ENCODE measurements at places on chromosomes 2 and 18. TPM values are rescaled to one million over a fixed set of nuclear protein-coding genes. Genes with fewer than 3 reads are reported as not detected.

- H3K36me3 ChIP-seq, result no peaks in the 10 kb centered on the region
- H3K4me1 ChIP-seq, result no peaks in the 10 kb centered on the region
- no peak overlapping the region for H3K4me3 ChIP-seq
- H3K27ac ChIP-seq, result no peak overlapping the region
Measured at GRCh38 chr2:138298900-138299299, 202.7 kb upstream of the SPOPL start.

DNA sequence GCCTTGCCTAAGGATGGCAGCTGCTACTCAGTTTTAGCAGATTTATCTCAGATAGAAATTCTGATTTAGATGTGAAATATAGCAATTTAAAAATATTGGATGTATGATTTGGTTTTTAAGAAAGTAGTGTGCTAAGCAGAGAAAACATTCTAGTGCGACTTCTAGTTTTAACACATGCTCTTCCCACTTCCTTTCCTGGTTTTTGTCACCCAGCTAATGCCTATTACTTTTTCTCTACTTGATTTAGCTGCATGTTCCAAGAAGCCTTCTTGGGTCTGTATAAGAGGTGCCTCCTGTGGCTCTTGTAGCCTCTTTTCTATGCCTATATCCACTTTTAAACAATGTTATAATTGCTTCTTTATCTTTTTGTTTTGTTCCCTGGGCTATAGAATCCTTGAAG lies 53.0 kb downstream of the GPD2 start:
- no peak overlapping the region for H3K27ac ChIP-seq
- H3K27me3 ChIP-seq, result no peaks in the 10 kb centered on the region
- H3K4me3 ChIP-seq, result no peak overlapping the region
- H3K36me3 ChIP-seq, result no peaks in the 10 kb centered on the region

DNA sequence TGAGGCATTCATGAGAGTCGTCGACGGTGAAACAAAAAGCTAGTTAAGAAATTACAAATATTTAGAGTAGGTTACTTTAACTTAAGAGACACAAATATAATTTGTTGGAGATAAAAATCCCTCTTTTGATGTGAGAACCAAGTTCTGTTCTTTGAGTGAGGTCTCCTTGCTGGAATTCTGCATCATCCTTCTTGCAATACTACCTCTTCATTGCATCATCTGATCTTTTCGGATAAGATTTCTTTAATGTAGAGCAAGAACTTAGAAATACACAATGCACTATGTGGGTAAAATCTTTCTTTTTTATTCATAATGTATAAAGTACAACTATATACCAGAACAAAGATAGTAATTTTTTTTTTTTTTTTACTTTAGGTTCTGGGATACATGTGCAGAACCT lies 118.4 kb downstream of the ARL4C start:
- DNase-seq, result peak; percentile 61
- H3K27ac ChIP-seq, result peak overlapping the region; percentile 36
- H3K4me1 ChIP-seq, result no peaks in the 10 kb centered on the region

DNA sequence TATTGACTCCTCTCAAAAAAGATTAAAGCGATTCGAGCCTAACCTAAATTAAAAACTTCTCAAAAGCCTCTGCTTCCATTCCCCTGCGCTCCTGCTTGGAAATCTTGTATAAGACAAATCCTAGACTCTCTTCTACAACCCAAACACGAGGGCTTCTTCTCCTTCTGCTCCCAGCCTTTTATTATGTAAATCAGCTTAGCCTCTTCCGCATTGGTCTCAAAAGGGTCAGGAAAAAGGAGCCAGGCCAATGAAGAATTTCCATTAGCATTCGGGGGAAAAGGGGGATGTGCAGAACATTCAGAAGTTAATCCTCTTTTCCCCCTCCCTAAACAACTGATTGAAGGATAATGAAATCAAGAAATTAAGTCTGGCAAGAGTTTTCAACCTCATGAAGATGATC lies 107.9 kb downstream of the FAM124B start:
- no peaks in the 10 kb centered on the region for H3K36me3 ChIP-seq
- H3K4me3 ChIP-seq, result no peak overlapping the region

The LYG2 gene
- polyA plus RNA-seq, result not detected

GRCh38 chr2:163692081-163692480 lies 43.7 kb downstream of the FIGN start:
- no peaks in the 10 kb centered on the region for H3K27me3 ChIP-seq
- H3K4me1 ChIP-seq, result peaks cover 2% of the 10 kb centered on the region
- peak; percentile 27 for DNase-seq
- no peaks in the 10 kb centered on the region for H3K36me3 ChIP-seq
- no peak overlapping the region for H3K4me3 ChIP-seq
- H3K27ac ChIP-seq, result no peak overlapping the region

DNA sequence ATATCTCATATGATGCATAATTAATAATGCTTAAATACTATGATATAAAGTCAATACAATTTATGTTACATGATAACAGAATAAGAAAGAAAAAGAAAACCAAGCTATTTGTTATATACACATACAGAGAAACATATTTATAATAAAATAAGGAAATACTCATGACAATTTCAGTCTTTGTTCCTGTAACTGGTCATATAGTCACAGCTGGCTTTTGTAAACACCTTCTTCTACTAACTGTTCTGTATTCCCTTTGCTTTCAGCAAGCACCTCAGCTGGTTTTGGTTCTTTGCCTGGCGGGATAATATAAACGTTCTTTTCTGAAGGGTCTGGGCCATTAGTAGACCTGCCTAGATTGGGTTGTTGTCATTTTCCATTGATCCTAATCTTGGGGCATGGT lies 158.5 kb downstream of the COPS8 start:
- no peak for DNase-seq
- H3K27me3 ChIP-seq, result no peaks in the 10 kb centered on the region
- peak overlapping the region; percentile 71 for H3K27ac ChIP-seq
- H3K4me1 ChIP-seq, result no peaks in the 10 kb centered on the region

The ASNSD1 gene
- 59.4 TPM for polyA plus RNA-seq

DNA sequence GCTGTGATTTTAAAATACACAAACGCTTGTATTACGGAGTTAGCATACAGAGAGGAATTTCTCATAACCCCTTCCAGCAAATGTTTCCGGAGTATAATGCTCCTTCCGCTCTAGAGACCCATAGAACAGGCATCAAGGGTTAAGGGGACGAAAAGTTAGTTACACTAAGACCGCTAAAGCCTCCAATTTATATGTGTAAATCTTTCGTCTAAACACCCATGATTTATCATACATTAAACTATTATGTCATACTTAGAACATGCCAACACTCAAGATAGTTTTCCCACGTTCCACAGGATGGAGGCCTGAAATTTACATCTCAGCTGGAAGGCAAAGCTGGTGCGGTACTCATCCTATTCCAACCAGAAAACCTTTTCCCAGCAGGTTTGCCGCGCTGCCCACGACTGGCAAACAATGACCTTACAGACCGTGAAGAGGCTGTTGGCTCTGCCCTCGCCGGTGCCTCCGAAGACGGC lies 650 bp downstream of the ORMDL1 start:
- DNase-seq, result peak; percentile 47
- H3K36me3 ChIP-seq, result peaks cover 2% of the 10 kb centered on the region
- H3K27ac ChIP-seq, result peak overlapping the region; percentile 95
- no peaks in the 10 kb centered on the region for H3K4me1 ChIP-seq

The NOP58 gene
- polyA plus RNA-seq, result 54.7 TPM

DNA sequence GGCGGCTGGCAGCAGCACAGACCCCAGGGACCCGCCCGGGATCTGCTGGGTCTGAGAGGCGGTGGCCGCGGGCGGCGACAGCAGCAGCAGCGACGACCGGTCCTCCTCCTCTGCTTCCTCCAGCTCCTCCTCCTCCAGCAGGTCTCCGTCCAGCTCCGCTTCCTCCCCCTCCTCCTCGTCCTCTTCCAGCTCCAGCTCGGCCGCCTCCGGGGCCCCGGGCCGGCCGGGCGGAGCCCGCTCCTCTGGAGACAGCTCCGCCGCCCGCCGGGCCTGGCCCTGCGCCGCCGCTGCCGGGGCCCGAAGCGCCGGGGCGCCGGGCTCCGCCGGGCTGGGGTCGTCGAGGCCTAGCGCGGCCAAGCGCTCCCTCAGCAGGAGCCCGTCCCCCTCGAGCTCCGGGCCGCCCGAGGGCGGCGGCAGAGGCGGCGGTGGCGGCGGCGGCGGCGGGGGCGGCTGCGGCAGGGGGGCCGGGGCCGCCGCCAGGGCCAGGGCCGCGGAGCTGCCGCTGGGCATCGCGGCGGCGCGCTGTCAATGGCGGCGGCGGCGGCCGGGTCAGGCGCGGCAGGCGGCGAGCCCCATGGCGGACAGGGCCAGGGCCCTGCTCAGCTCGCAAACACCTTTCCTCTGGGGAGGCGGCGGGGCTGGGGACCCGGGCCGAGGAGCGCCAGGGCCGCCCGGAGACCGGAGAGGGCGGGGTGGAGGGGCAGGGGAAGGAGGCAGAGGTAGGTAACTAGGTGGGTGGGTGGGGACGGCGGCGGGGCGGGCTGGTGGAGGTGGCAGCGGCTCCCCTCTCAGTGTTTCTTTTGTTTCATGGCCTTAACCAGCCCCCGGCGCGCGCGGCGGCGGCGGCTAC lies 445 bp downstream of the MEX3C start:
- H3K27ac ChIP-seq, result peak overlapping the region; percentile 81
- no peaks in the 10 kb centered on the region for H3K36me3 ChIP-seq
- H3K27me3 ChIP-seq, result no peaks in the 10 kb centered on the region
- peaks cover 2% of the 10 kb centered on the region for H3K4me1 ChIP-seq
- peak overlapping the region; percentile 76 for H3K4me3 ChIP-seq
- peak; percentile 59 for DNase-seq

GRCh38 chr18:50170004-50170403 lies 24.9 kb downstream of the MYO5B start:
- H3K4me3 ChIP-seq, result no peak overlapping the region
- H3K36me3 ChIP-seq, result no peaks in the 10 kb centered on the region
- no peak overlapping the region for H3K27ac ChIP-seq
- H3K4me1 ChIP-seq, result no peaks in the 10 kb centered on the region
- no peaks in the 10 kb centered on the region for H3K27me3 ChIP-seq
- no peak for DNase-seq

The PDE1A gene
- 5.4 TPM for polyA plus RNA-seq

GRCh38 chr2:76019128-76019527 lies 308.4 kb upstream of the GCFC2 start:
- H3K27ac ChIP-seq, result no peak overlapping the region
- H3K4me3 ChIP-seq, result no peak overlapping the region
- no peak for DNase-seq
- no peaks in the 10 kb centered on the region for H3K4me1 ChIP-seq

DNA sequence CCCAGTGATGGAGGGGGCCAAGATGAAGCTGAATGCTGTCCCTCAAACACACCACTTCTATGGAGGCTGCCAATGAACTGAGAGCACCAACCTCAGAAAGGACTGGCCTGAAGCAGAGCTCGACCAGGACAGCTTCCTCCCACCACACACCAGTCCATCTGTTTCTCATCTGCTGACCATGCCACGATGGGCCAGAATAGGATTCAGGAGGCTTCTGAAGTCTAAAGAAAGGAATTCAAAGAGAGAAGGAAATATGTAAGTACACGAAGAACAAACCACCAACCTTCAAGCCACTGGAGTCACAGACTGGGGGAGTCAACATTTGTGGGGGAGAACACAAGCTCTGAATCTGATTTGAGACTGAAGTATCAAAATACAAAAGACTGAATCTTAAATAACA lies 157.6 kb upstream of the CCDC68 start:
- H3K36me3 ChIP-seq, result no peaks in the 10 kb centered on the region
- H3K4me3 ChIP-seq, result no peak overlapping the region
- DNase-seq, result no peak
- no peaks in the 10 kb centered on the region for H3K27me3 ChIP-seq
- H3K27ac ChIP-seq, result no peak overlapping the region

GRCh38 chr18:49020129-49020528 lies 69.4 kb upstream of the SMAD7 start:
- no peaks in the 10 kb centered on the region for H3K36me3 ChIP-seq
- H3K4me1 ChIP-seq, result peaks cover 7% of the 10 kb centered on the region
- no peak overlapping the region for H3K27ac ChIP-seq
- DNase-seq, result no peak

- peaks cover under 1% of the 10 kb centered on the region for H3K4me1 ChIP-seq
- peak; percentile 16 for DNase-seq
- no peak overlapping the region for H3K27ac ChIP-seq
- no peaks in the 10 kb centered on the region for H3K36me3 ChIP-seq
- no peak overlapping the region for H3K4me3 ChIP-seq
- no peaks in the 10 kb centered on the region for H3K27me3 ChIP-seq
Measured at GRCh38 chr2:202344178-202344577, 31.9 kb upstream of the BMPR2 start.

The BOLL gene
- not detected for polyA plus RNA-seq

GRCh38 chr18:48031641-48032040 lies 101.2 kb upstream of the SMAD2 start:
- no peaks in the 10 kb centered on the region for H3K27me3 ChIP-seq
- H3K36me3 ChIP-seq, result no peaks in the 10 kb centered on the region
- H3K4me1 ChIP-seq, result no peaks in the 10 kb centered on the region

The SCYGR4 gene
- polyA plus RNA-seq, result not detected

GRCh38 chr2:96970248-96970875 lies 16.0 kb downstream of the FAM178B start:
- no peaks in the 10 kb centered on the region for H3K4me1 ChIP-seq
- DNase-seq, result no peak
- peaks cover 3% of the 10 kb centered on the region for H3K27me3 ChIP-seq
- H3K27ac ChIP-seq, result no peak overlapping the region
- no peak overlapping the region for H3K4me3 ChIP-seq

DNA sequence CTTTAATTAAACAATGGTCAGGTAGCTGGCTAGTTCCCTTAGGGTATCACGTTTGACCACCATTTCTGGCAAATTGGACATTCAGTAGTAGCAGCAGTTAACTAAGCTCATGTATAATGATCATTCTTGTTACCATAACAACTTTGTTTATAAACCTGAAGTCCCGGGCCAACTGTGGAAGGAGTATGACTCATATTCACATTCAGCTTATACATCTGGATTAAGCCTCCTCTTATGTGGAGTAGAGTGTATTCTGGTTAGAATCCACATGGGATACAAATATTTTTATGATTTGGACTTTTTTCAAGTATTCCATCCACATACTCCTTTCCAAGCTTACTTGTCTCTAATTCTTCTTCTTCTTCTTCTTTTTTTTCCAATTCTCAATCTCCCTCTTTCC lies 70.3 kb upstream of the ZSWIM2 start:
- no peaks in the 10 kb centered on the region for H3K4me1 ChIP-seq
- DNase-seq, result peak; percentile 95
- H3K4me3 ChIP-seq, result no peak overlapping the region
- H3K27ac ChIP-seq, result no peak overlapping the region
- no peaks in the 10 kb centered on the region for H3K36me3 ChIP-seq

The DHX57 gene
- 17.6 TPM for polyA plus RNA-seq

GRCh38 chr2:232261776-232262175 lies 116.8 kb upstream of the ALPP start:
- no peaks in the 10 kb centered on the region for H3K36me3 ChIP-seq
- peaks cover 8% of the 10 kb centered on the region for H3K4me1 ChIP-seq
- H3K27me3 ChIP-seq, result no peaks in the 10 kb centered on the region

GRCh38 chr18:44885507-44885906 lies 204.8 kb downstream of the SETBP1 start:
- no peak overlapping the region for H3K4me3 ChIP-seq
- no peaks in the 10 kb centered on the region for H3K36me3 ChIP-seq
- H3K27me3 ChIP-seq, result no peaks in the 10 kb centered on the region
- no peak overlapping the region for H3K27ac ChIP-seq

The COLEC12 gene
- polyA plus RNA-seq, result 44.1 TPM
